Hematopoietic multipotent progenitor cell treated with erythropoietin and hydrocortisone succinate and interleukin-3 and kit ligand, for 4 days (in vitro differentiated cells): ENCODE measurements at places on chromosomes 2 and 18.

GRCh38 chr2:239035361-239035814 is 187.5 kb downstream of the TWIST2 start:
- peak; percentile 62 for DNase-seq

DNA sequence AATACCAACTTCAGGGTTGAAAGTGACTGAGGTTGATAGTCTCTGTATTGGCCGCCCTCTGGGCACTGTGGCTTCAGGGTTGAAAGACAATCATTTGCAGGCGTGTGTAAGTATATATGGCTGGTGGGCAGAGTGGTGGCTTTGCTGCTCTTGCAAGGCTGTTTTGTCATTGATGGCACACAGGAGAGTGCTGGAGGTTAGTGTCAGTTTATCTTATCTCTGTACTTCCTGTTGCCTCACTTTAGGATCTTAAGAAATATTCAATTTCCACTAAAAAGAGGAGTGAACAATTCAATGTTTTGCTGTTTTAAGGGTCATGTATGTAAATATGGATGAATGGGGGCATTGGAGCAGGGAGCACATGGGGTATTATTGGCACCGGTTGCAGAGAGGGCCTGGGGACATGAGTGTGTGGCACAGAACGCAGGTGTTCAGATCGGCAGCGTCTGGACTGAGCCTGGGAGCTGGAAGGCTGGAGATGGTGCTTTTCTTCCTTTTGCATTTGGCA is 51.5 kb downstream of the NCK2 start:
- DNase-seq = peak; percentile 85

DNA sequence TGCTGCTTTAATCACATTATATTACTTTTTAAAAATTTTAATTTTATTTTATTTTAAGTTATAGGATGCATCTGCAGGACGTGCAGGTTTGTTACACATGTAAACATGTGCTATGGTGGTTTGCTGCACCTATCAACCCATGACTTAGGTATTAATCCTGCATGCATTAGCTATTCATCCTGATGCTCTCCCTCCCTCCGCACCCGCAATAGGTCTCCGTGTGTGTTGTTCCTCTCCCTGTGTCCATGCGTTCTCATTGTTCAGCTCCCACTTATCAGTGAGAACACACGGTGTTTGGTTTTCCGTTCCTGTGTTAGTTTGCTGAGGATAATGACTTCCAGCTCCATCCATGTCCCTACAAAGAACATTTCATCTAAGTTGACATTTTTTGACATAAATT is 283.2 kb downstream of the CYRIA start:
- no peak for DNase-seq

- peak; percentile 25 for DNase-seq
These were observed 29.2 kb upstream of the ALLC start for GRCh38 chr2:3628800-3629199.

DNA sequence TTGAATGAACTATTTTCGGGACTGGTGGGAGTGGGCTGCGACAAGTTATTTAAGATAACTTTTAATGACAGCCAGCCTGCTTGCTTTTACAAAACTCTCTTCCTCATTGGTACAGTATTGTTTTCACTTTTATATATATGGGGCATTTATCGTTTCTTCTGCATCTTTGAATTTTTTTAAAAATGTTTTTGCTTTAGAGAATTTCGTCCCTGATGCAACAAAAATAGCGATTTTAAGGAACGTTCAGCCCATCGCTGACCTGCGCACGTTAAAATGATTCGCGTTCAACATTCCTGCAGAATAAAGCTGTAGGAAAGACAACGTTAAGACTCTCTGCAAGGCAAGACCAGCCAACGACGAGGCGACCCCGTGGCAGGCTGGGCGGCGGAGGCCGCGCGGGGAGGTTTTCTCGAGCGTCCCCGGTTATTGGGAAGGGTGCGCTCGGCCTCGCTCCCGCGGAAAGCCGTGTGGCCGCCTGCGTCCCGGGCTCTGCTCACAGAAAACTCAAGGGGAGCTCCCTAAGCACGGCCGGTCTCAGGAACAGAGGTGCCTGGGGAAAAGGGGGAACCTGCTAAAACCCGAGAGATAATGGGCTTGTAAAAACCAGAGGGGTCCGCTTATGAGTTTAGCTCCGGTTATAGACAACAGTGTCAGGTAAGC is 3.0 kb downstream of the PAX8 start:
- DNase-seq = no peak

- DNase-seq = no peak
These were observed 182.5 kb upstream of the LINC00305 start for GRCh38 chr18:64331419-64331818.

DNA sequence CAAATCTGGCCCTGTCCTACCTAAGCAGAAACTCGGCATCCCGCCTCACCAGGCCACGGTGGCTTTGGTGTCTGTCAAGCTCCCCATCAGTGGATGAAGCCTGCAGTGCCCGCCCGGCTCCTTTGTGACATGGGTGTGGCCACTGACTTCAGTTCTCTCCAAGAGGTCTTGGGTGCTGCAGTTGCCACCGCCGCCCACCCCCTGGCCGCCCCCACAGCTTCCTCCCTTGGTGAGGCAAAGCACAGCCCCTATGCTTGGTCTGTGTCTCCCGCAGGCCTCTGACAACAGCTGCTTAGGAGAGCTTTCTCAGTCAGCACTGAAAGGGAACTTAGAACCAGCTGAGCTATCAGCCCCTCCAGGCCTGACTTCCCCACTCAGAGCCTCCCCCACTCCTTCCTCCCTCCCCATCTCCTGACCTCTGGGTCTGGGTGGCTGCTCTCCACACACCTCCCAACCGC is 22.9 kb upstream of the GPR55 start:
- peak; percentile 59 for DNase-seq

- peak; percentile 6 for DNase-seq
These were observed 352.1 kb downstream of the RBM43 start for GRCh38 chr2:150909613-150910012.

GRCh38 chr2:191245869-191246531 is 796 bp downstream of the MYO1B start:
- no peak for DNase-seq

GRCh38 chr2:239040152-239040761 is 192.4 kb downstream of the TWIST2 start:
- no peak for DNase-seq

DNA sequence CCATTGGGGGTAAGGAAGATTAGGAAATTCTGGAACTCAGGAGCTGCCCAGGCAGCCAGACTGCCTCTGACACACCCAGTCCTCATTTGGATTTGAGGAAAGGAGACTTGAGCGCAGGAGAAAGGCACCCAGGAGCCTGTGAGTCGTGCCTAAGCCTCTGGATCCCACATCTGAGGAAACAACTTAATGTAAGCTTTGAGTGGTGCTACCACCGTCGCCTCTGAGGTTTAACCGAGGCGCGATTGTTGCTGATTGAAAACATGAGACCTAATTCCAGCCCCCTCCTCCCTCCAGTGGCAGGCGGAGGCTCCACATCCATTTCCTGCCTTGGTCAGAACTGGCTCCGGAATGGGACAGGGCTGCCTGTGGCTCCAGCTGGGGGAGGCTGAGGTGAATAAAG is 176.7 kb upstream of the PKDCC start:
- no peak for DNase-seq

- peak; percentile 65 for DNase-seq
These were observed 725 bp downstream of the SLC66A2 start for GRCh38 chr18:79950515-79951341.

- no peak for DNase-seq
These were observed 284.6 kb downstream of the SP3 start for GRCh38 chr2:173680574-173680973.

GRCh38 chr18:5303636-5304035 is 8.1 kb upstream of the ZBTB14 start:
- no peak for DNase-seq

GRCh38 chr2:200616193-200616592 is 30.4 kb downstream of the AOX1 start:
- peak; percentile 36 for DNase-seq

- no peak for DNase-seq
These were observed 48.7 kb downstream of the EHD3 start for GRCh38 chr2:31282634-31283033.

DNA sequence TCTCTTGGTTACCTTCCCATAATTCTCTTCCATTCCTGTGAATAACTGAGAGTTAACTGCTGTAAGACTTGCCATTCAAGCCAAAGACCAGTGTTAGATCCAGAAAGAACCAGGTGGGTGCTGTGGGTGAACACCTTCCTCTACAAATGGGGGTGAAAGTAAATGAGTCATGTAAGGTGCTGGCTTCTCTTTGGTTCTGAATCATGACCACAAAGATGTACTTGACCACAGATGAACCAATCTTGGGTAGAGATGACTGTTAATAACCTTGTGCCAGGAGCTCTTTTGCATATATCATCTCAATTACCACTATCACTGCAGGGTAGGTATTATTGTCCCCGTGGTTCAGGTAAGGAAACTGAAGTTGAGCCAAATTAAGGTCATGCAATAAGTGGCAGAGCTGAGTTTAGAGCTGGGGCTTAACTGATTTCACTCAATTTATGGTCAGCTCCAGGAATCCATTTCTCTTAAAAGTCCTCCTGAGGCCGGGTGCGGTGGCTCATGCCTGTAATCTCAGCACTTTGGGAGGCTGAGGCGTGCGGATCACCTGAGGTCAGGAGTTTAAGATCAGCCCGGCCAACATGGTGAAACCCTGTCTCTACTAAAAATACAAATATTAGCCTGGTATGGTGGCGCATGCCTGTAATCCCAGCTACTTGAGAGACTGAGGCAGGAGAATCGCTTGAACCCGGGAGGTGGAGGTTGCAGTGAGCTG is 244.9 kb upstream of the CXCR4 start:
- no peak for DNase-seq

- peak; percentile 45 for DNase-seq
These were observed 585 bp downstream of the PNKD start for GRCh38 chr2:218270721-218271486.

DNA sequence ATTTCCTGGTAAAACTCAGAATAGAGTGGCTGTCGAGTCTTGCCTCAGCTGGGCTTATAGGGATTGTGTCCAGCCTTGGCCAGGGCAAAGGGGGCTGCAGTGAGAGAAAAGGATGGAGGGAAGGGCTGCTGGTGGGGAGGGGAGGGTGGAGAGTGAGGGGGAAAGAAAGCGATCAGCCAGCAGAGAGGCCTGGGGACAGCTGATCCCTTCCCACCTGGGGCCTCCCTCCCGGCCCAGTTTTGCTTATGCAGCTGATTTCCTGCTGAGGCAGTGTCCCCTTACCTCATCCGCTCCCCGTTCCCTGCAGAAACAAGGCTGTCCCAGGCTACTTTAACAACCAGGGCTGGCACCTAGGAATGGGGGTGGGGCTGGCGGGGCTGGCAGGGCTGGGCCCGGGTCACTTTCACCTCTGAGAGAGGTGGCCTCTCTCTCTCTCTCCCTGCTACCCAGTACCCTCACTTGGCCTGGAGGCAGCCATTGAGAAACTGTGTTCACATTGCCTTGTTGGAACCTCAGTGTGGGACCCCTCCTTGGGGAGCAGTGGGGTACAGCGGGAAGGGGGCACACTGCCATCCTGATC is 12.2 kb upstream of the GMPPA start:
- no peak for DNase-seq

- no peak for DNase-seq
These were observed 8.4 kb upstream of the POU3F3 start for GRCh38 chr2:104845552-104845931.

GRCh38 chr18:62438018-62438329 is 84.9 kb upstream of the ZCCHC2 start:
- no peak for DNase-seq

DNA sequence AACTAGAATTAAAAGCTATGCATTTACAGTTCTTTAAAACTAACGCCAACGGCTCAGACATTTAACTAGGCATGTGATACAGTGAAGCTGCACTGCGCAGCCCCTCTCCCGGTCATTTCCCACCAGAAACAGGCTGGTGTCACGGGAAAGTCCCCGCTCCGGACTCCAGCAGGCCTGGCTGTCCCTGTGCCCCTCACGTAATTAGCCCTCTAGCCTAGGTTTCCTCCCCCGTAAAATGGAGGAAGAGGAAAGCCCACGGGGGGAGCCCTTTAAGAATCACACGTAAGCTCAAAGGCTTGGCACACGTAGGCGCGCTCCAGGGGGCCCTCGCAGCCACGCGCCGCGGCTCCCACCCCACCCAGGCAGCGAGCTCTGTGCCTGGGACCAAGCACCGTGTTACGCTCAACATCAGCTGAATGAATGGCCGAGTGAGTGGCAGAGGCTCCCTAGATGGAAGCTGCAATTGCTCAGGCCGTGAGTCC is 48.0 kb downstream of the KCNIP3 start:
- no peak for DNase-seq

DNA sequence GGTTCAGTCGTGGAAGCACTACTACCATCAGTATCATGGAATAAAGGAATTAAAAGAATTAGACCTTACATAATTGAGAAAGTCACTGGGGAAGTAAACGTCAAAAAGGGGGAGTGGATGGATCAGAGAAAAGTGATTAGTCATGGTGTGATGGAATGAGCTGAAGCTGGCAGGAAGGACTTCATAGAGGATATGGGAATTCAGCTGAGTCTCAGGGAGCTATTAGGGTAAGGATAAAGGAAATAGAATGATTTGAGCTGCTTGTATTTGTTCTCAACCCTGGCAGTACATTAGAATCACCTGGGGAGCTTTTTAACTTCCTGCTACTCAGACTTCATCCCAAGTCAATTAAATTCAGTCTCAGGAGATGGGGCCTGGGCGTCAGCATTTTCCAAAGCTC is 53.4 kb upstream of the SETBP1 start:
- no peak for DNase-seq

- peak; percentile 76 for DNase-seq
These were observed 49.9 kb downstream of the RAB27B start for GRCh38 chr18:54878159-54878622.

DNA sequence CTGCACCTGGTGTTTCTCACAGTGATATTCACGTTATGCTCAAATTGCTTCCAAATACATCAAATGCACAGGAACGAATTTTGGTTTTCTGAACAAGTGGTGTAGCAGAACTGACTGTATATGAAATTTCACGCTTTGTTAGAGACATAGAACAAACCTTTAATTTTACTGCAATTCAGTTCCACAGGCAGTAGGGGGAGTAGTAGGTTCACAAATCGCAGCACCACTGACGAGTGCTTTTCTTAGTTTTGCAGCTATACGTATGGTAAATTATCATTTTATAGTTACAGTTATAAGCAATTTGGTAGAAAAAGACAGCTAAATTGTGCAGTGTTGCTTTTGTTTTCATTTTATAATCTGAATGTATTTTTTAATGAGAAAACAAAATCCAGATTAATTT is 113.3 kb downstream of the KIAA1328 start:
- peak; percentile 69 for DNase-seq

- no peak for DNase-seq
These were observed 20.6 kb downstream of the SCYGR5 start for GRCh38 chr2:227687189-227687588.

DNA sequence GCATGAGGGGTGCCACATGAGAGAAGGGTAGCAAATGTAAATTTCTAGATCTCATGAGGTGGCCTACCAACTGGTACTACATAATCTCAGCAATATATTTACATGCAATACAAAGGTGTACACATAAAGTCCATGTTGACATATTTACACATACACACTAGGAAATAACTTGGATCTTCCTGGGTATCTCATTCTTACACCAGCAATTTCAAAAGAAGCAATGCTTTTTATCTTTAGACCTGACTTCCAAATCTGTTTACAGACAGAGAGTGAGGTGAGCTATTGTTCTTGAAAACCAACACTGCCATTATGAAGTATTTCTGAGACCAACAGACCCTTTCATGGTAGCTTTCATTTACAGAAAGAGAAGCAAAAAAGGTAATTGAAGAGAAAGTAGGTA is 184.2 kb downstream of the ERBB4 start:
- DNase-seq = no peak
